ENCODE measurements at places on chromosomes 2 and 18.
A peak's percentile ranks its signal among the peaks of the same experiment; 100 is the strongest.

DNA sequence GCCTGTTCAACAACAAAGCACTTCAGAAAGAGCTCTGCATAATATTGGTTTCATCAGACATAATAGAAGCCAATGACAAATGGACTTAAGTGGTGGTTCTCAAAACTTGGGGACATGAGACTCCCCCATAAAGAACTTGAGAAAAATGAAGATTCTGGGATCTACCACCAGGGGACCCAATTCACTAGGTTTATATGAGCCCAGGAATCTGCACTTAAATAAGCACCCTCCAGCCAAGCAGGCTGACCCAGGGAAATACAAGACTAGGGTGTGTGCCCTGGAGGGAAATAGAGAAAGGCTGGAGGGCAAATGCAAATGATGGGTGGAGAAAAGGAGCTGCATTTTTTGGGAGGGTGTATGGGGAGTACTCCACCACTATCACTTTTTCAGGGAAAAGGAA is 52.5 kb downstream of the SATB2 start:
- peak; percentile 13 for DNase-seq

GRCh38 chr18:46224181-46224775 is 120.1 kb downstream of the HAUS1 start:
- peak; percentile 25 for DNase-seq

DNA sequence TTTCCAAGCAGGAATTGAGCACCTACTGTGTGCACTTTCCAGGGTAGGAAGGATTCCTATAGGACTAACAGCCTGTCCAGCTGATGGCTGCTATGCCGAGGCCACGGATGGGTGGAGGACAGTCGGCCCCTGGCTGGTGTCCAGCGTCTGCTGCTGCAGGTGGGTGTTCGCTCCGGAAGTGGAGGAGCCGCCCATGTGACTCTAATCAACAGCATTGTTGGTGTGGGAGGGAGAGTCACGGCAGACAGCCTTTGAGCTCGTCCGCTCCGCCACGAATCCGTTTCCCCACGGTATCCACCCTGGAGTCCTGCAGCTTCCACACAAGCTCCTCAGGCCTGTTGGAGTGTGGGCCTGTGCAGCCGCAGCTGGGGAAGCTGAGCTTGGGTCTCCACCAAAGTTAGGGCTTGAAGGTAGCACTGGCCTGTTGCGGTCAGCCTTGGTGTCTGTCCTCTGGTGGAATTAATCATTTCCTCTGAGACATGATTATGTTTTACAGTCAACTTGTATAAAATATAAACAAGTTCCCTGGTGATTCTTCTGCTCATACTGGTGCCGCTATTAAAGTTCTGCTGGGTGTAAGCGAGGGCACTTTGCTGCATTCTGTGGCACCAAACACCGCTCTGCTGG is 185.9 kb upstream of the TPO start:
- no peak for DNase-seq

DNA sequence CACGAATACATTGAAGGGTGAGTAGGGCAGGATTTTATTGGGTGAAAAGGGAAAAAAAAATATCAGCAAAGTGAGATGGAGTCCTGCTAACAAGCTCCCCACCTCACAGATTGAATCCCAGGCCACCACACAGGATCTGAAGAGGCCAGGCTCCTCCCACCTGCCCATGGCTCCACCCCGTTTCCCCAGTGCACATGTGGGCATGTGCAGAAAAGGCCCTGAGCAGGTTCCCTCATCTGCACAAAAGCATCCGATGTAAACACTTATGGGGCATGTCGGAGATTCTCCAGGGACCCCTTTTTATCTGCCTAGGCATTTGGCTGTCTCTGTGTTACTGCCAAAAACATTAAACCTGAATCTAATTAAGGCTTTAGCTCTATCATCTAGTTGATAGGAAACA is 35.2 kb downstream of the SKA1 start:
- DNase-seq: no peak

Measured in dermis blood vessel endothelial cell (primary cell).